ENCODE measurements at places on chromosomes 4 and X.

DNA sequence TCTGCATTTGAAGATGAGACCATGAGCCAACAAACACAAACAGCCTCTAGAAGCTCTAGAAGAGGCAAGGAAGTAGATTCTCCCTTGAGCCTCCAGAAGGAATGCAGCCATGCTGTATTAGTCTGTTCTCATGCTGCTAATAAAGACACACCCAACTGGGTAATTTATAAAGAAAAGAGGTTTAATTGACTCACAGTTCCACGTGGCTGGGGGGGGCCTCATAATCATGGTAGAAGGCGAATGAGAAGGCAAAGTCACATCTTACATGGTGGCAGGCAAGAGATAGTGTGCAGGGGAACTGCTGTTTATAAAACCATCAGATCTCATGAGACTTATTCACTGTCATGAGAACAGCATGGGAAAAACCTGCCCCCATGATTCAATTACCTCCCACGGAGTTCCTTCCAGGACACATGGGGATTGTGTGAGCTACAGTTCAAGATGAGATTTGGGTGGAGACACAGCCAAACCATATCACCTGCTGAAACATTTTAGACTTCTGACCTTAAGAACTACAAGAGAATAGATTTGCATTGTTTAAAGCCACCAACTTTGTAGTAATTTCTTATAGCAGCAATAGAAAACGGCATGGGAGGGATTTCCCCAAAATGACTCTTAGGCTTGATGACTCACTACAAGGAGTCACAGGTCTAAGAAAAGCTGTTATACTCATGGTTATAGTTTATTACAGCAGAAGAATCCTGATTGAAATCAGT is 284.4 kb upstream of the SFRP2 start:
- no peak for DNase-seq

DNA sequence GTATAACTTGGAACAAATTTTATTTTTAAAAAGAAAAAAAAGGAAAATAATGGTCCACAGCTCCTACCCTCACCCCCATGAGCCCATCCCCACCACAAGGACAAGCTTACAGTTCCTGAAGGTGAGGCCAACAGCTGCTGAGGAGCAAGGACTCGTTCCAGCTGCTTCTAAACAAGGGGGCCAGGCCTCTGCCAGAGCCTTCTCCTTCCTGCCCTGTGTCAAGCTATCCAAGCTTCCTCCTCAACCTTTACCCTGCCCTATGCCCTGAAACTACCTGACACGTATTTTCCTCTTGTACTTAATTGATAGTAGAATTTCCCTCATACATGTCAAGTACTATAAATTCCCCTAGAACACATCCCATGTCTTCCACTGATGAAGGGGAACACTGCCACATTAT is 8.8 kb downstream of the SH3D19 start:
- peak; percentile 30 for DNase-seq

- no peak for DNase-seq
Measured at GRCh38 chr4:145842224-145842887, 96.3 kb downstream of the ZNF827 start.

DNA sequence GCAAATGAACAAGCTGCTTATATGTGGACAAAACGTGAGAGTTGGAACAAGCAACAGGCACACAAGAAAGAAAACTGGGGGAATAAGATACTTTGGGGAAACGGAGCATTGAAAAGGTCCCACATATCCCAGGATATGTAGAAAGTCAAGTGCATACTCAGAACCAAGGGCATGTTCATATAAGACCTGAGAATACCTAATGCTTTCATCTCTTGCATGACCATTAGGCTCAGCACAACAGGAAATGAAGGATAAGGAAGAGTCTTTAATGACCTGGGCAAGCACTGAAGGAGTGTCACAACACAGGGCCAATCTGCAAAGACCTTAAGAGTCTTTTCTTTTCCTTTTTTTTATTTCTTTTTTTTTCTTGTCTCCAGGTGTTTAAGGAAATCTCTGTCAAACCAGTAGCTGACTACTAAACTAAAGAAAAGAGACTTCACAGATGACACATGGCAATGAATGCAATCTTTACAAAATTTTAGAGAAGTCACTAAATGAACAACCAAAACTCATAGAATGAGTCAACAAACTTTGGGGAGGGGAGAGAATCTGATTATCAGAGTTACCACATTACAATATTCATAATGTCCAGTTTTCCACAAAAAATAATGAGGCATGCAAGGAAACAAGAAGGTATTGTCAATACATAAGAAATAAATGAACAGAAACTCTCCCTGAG is 67.9 kb upstream of the STK26 start:
- no peak for DNase-seq

- no peak for DNase-seq
Measured at GRCh38 chr4:135325264-135325663, 1123.7 kb upstream of the PABPC4L start.
